ENCODE measurements at places on chromosomes 7 and 10.

GRCh38 chr10:75095631-75096030, 15.8 kb upstream of the SAMD8 start:
- DNase-seq, result no peak

DNA sequence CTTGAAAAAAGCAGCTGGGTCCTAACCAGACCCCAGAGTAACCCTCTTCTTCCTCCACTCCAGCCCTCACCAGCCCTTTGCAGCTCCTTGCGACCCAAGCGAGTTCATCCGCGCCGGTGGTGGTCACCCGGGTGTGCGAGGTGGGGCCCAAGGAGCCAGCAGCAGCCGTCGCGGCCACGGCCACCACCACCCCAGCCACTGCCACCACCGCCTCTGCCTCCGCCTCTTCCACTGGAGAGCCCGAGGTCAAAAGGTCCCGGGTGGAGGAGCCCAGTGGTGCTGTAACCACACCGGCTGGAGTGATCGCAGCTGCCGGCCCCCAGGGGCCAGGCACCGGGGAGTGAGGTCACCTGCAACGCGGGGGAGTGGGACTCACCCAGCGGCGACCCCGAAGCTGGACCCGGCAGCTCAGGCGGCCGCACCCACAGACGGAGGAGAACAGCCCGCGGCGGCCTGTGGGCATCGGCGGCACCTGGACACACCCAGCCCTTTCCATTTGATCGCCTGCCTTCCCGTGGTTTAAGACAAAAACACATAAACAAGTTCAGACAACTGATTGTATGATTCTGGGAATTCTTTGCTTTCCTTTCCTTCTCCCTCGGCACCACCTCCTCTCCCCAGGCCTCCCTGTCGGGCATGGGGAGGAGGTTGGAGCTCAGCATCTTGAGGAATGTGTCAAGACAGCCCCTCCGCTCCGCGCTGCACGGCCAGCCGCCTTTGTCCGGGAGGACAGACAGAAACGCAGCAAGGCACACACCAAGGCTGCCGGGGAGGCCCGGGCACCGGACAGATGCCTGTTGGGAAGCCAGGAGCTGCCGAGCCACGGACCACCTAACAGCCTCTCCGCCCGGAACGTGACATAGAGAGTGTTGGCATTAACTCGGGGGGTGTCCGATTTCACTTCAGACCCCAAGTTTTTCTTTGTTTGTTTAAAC, 13.0 kb upstream of the AP5Z1 start:
- no peak for DNase-seq

- peak; percentile 45 for DNase-seq
These were observed 3.2 kb upstream of the VSIR start for GRCh38 chr10:71776481-71776925.

- no peak for DNase-seq
These were observed 540.7 kb downstream of the DNAJB6 start for GRCh38 chr7:157877298-157878090.

DNA sequence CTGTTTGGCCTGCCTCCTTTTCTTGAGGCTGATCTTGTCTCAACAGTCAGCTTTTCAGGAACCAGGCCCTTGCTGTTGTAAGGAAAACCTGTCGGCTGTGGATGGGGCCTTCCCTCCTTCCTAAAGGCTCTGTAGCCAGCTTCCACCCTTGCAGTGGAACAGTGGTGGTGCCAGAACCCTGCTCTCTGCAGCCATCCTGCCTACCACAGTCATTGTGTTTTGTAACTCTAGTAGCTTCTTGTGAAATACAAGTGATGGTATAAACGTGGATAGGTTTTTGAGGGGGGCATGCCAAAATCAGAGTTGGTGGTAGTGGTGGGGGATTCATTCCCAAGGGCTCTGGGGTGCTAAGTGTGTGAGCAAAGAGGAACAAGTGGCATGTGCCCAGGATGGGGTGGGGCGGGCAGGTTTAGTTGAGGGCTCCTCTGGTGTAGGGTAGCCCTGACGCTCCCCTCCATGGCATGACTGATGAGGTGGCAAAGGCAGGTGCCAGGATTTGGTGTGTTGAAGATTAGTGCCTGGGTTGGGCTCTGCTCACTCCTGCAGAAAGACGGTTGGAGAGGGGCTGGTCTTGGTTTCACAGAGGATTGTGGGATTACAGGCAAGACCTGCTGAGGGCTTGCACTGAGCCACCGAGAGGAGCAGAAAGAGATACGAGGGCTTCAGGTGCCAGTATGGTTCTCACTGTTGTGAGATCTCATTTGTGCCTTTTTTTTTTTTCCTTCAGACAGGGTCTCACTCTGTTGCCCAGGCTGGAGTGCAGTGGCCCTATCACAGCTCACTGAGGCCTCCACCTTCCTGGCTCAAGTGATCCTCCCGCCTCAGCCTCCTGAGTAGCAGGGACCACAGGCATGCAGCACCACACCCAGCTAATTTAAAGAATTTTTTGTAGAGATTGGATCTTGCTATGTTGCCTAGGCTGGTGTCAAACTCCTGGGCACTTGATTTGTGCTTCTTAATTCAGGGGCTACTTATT, 7.4 kb downstream of the TSPAN14 start:
- no peak for DNase-seq

GRCh38 chr7:2306688-2307087, 7.6 kb downstream of the SNX8 start:
- DNase-seq, result peak; percentile 54

GRCh38 chr7:116940689-116941370, 12.5 kb upstream of the ST7 start:
- no peak for DNase-seq

- no peak for DNase-seq
These were observed 766 bp downstream of the BAMBI start for GRCh38 chr10:28677888-28678686.

GRCh38 chr10:133161486-133162109, 1.6 kb downstream of the KNDC1 start:
- no peak for DNase-seq

DNA sequence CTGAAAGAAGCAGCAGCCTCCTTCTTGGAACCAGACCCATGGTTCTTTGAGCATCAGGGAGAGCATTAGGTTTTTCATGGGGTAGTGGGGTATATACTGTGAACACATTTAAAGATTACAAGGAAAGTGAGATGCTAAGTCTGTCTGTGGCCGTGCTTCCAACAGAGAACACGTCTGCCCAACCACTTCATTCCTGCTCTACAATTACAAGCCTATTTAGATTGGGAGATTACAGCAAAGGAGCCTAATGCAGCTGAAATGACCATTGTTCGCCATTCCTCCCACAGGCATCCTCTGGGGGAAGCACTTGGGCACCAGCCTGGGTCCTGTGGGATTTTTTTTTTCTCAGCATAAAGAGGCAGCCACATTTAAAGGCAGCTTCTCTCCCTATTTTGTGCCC, 536.4 kb downstream of the XPNPEP1 start:
- no peak for DNase-seq

- DNase-seq, result no peak
These were observed 89.5 kb downstream of the FRMD4A start for GRCh38 chr10:14241196-14241595.

- DNase-seq, result peak; percentile 93
These were observed 9.4 kb upstream of the PSAP start for GRCh38 chr10:71860243-71861029.

DNA sequence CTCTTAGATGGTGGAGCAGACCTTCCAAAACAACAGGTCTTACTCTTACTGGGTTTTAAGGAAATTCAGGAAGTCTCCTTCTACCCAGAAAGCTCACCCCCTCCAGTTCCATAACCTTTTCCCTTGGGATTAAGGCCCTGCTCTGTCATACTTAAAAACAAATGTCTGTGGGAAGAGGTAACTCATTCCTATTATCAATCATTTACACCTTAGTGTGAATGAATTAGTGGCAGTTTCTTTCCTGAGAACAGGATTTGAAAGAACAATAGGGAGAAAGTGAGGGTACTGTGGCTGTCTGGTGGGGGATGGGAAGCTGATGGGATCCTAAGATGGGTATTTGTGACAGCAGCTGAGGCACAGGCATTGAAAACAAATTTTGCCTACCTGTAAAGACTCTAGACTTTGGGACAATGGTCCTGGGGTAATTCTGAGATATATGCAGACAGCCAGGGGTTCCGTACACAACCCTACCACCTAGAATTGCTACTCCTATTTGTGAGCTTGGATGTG, 22.2 kb upstream of the PDLIM1 start:
- DNase-seq, result no peak

- DNase-seq, result peak; percentile 85
These were observed 37.2 kb downstream of the DLG5 start for GRCh38 chr10:77889277-77889903.

DNA sequence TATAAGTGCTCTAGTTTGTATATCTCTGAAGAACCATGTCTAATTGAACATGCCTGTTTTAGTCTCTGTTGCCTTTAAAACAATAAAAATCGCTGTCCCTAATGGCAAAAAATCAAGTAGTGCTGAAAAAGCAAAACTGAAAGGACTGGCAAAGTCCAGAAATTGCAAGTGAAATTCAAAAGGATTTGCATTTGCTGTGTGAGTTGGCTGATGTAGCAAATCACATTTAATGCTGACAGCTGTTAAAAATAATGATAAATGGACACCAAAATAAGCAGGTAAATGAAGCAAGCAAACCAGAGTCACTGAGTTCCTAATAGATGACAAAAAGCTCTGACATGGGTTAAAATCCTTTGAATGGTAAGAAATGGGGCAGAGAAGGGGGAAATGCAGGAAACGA, 874.1 kb downstream of the GRM8 start:
- DNase-seq, result no peak

GRCh38 chr7:35371221-35371620, 117.3 kb upstream of the TBX20 start:
- no peak for DNase-seq

DNA sequence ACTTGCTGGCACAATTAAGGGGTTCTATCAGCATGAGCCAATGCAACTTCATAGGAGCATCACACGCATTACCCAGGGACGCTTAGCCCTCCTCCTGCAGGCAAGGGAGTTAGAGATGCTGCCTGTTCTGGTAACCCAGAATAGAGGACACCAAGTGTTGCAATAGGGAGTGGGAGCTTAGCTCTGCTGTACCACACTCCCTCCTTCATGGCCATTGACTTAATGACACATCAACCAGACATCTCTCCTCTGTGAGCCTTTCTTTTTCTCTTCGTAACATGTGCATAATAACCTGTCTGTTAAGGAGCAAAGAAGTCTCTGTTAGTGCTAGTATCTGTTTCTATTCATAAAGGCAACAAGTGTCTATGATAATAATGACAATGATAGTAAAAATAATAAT, 282.4 kb downstream of the SORCS3 start:
- no peak for DNase-seq

DNA sequence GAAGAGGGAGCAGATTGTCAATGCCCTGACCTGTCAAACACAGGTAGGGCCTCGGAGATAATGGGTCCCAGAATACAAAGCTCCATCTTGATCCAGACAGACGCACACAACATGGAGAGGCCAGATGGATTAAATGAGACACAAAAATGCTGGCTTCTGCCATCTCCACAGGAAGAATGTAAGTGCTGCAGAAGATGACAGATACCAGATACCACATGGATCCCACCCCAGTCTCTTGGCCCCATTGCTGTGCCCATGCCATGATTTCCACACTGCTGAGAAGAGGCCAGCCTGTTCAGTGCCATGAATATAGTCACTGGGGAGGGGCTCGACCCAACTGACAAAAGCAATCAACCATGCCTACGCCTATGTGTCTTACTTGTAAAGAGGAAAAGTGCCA, 487.9 kb downstream of the PARD3 start:
- DNase-seq, result no peak

- DNase-seq, result no peak
These were observed 35.8 kb upstream of the PROSER2 start for GRCh38 chr10:11787374-11787773.

DNA sequence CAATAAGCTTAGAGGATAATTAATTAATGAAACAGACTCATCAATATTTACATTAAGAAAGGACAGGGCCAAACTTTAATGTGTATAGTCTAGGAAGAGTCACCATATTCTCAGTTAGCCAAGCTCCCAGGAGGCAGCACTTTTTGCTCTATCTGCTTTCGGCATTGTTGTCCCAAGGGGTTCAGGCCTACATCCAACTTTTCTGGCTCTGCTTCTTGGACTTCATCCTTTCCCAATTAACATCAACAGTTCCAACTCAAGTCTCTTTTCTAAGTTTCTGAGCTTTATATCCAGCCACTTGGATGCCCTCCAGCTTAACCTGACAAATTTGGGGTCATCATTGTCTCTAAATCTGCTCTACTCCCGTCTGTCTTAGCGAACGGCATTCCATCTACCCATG, 42.8 kb downstream of the GLI3 start:
- no peak for DNase-seq

DNA sequence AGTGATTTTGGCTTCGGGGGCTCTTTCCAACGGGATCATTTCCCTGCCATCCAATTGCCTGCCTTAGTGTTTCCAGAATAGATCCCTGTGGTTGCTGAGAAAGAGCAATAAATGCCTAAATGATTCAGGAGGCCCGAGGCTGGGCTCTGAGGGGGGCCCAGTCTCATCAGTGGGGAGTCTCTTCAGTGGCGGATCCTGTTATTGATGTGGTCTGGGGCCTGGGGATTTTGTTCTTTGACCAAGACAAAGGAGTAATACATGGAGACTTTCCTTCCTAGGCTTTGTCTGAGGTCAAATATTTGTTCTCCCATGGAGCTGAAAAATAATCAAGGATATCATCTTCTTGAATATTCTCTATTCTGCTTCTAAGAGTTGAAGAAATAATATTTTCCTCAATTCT, 40.8 kb downstream of the TAS2R41 start:
- DNase-seq, result no peak

GRCh38 chr10:13788711-13789447, 202.1 kb downstream of the PRPF18 start:
- no peak for DNase-seq

- peak; percentile 88 for DNase-seq
These were observed 601.3 kb downstream of the GALNT17 start for GRCh38 chr7:71733107-71733870.

DNA sequence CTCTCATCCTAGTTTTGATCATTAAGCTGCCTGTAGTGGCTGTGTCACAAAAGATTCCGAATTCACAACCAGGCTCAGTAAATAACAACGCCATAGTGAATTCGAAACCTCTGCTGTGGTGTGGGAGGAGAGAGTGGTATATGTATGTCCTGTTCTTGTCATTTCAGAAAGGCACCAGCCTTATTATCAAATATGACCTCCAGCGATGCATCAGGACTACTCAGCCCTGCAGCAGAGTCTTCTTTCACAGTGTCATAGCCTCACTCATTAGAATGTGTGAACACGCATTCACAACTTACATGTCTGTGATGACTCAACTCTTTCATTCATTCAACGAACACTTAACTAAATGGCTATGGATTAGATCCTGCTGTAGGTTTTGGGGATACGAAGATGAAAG, 15.3 kb downstream of the AOC1 start:
- DNase-seq, result no peak

- no peak for DNase-seq
These were observed 328.4 kb upstream of the C7orf33 start for GRCh38 chr7:148261996-148262688.

DNA sequence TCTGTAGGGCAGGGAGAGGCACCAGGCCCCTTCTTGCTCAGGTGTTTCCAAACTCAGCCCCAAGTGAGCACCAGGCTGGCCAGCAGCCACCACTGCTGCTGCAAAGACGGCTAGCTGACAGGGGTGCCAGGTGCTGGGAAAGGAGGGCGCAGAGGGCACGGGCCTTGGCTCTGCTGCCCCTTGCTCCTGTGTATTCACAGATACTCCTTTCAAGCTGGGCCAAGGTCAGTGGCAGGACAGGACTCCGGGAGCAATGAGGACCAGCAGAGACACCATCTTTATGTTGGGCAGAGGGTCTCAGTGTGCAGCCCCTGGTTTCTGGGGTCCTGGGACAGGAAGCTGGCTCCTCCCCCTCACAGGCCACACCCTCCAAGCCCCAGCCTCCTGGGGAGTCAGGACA, 110.1 kb downstream of the SMURF1 start:
- no peak for DNase-seq

Measured in K562 (cell line).